Hematopoietic multipotent progenitor cell treated with erythropoietin and hydrocortisone succinate and interleukin-3 and kit ligand, for 17 days (in vitro differentiated cells): ENCODE measurements at places on chromosomes 16 and 17.
A peak's percentile ranks its signal among the peaks of the same experiment; 100 is the strongest.

DNA sequence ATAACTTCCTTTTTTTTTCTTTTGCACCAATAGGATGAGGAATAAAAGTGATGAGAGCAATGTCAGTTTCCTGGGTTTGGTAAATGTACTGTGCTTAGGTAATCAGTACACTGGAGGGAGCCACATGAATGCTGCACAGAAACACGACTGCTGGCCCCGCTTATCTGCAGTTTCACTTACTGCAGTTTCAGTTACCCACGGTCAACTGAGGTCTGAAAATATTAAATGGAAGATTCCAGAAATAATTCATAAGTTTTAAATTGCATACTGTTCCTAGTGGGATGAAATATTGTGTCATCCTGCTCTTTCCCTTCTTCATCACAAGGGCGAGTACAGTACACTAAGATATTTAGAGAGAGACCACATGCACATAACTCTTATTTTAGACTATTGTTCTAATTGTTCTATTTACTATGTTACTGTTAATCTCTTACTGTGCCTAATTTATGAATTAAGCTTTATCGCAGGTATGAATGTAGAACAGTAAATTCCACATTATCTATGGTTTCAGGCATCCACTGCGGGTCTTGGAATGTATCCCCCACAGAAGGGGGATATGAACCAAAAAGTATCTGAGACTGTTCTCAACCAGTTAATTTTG lies 6.4 kb upstream of the LGALS3BP start:
- peak; percentile 11 for DNase-seq

DNA sequence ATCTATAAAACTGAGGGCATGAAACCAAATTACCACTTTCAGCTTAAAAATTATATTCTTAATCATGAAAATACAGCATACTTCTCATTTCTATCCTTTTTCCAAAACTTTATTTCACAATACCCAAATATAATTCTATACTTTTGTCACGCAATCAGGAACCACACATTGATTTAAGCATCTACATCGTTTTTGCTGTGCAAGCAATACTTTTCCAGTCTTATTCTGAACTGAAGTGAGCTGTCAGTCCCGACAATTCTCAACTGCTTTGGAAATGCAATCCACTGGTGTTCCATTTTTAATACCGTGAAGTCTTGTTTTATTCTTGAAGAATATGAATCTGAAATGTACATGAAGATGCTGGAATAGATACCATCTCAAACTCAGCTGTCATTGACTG lies 60.1 kb upstream of the NOL11 start:
- DNase-seq: no peak

DNA sequence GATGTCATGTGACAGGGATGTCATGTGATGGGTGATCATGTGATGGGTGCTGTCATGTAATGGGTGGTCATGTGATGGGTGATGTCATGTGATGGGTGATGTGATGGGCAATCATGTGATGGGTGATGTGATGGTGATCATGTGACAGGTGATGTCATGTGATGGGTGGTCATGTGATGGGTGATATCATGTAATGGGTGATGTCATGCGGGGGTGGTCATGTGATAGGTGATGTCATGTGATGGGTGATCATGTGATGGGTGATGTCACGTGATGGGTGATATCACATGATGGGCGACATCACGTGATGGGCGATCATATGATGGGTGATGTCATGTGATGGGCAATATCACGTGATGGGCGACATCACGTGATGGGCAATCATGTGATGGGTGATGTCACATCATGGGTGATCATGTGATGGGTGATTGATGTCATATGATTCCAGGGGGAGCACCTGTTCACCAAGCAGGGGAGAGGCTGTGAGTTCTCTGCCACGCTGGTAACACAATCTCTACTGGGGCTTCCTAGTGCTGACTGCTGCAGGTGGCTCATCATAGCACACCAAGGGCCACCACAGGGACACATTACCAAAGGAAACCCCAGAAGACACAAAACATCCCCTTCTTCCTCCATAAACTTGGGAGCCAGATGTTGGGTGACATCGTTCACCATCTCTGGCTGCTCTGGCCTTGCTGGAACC lies 16.5 kb downstream of the CD300LB start:
- DNase-seq: peak; percentile 24

- DNase-seq: no peak
These were observed 7.7 kb downstream of the HAPSTR1 start for GRCh38 chr16:9099131-9099625.

- DNase-seq: no peak
These were observed 20.2 kb downstream of the ENPP7 start for GRCh38 chr17:79750650-79751545.

- DNase-seq: no peak
These were observed 11.5 kb upstream of the HAS3 start for GRCh38 chr16:69093974-69094373.

DNA sequence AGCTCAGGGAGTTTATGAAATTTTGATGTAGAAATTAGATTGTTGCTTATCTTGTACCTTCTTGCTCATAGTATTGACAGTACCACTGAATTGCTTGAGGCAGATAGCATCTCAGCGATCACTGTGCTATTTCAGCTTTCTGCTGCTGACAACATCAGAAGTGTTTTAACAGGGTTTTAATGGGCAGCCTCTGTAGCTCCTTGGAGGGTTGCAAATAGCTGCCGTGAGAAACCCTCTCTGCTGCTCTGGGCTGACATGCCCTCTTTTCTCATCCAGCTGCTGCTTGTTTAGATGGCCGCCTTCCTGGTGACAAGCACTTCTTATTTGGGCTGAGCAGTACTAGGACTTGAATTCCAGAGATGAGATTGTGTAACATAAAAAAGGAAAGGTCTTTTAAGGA lies 180.2 kb upstream of the TBX2 start:
- no peak for DNase-seq

DNA sequence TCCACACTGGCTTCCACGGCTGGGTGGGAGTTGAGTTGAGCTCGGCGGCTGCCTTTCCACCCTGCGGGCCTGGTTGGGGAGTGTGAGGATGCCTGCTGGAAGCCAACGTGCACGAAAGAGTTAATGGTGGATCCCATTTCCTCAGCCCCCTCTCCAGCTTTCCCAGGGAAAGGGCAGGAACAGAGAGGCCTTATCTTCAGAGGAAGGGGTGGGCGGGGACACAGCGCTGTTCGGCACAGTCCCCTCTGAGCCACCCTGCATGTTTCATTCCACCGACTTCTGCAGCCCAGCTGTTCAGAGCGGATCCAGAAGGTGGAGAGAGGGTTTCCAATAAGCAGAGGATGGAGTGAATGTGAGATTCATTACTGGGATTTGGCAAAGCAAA lies 295.3 kb downstream of the SEC14L1 start:
- no peak for DNase-seq

DNA sequence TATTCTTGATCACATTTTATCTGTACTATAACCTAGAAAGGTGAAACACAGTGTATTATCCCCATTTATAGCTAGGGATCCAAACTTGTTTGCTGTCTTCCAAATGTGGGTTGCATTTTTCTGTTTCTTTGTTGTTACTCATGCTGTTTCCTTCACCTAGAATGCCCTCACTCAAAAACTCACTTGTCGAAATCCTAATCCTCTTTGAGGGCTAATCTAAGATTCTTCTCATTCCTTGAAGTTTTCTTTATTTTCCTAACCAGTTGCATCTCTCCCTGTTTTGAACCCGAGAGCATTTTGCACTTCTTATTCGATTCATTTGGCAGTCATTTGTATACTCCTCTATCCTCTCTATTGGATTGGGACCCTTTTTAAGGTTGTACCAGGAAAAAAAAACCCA lies 9.6 kb downstream of the CALCOCO2 start:
- no peak for DNase-seq

GRCh38 chr17:74513987-74514631 lies 17.2 kb downstream of the CD300LB start:
- DNase-seq: peak; percentile 37

DNA sequence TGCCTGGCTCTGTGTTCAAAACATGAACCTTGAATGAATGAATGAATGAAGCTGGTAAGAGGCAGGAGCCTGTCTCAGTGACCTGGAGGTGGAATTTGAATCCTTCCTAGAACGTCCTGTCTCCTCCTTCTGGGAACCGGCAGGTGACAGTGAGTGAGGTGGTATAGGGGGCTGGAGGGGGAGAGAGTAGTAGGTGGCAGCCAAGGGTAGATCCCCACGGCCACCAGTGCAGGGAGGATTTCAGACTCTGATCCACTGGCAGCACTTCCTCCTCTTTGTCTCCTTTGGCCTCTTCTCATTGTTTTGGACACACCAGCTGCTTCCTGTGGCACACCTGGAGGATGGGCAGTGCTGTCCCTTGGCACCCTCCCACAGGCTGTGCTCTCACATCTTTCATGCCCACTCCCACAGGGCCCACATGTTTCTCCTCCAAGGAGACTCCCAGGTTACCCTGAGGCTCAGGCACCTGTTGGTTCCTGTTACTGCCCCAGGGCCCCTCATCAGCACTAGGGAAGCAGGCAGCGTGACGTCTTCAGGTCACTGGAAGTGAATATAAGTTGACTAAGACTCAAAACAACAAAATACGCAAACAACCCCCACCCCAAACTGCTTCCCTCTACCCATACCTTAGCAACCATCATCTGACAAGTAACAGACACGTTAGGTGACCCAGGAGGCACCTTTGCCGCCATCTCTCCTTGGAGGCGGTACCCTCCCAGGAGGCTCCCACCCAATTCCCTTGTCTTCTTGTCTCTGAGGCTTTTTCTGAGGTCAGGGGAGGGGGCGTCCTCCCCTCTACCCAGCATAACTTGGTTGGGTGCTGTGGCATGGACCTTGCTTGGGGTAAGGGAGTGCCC lies 84.6 kb downstream of the N4BP1 start:
- DNase-seq: no peak

DNA sequence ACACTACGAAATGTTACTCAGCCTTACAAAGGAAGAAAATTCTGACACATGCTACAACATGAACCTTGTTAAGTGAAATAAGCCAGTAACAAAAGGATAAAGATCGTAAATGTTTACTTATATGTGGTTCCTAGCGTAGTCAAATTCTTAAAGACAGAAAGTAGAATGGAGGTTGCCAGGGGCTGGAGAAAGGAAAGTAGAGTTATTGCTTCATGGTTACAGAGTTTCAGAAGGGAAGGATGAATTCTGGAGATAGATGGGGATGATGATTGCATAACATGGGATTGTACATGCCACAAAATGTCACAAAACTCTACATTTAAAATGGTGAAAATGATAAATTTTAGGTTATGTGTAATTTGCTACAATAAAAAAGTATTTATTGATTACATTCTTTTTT lies 103.8 kb downstream of the CHD9NB start:
- no peak for DNase-seq

DNA sequence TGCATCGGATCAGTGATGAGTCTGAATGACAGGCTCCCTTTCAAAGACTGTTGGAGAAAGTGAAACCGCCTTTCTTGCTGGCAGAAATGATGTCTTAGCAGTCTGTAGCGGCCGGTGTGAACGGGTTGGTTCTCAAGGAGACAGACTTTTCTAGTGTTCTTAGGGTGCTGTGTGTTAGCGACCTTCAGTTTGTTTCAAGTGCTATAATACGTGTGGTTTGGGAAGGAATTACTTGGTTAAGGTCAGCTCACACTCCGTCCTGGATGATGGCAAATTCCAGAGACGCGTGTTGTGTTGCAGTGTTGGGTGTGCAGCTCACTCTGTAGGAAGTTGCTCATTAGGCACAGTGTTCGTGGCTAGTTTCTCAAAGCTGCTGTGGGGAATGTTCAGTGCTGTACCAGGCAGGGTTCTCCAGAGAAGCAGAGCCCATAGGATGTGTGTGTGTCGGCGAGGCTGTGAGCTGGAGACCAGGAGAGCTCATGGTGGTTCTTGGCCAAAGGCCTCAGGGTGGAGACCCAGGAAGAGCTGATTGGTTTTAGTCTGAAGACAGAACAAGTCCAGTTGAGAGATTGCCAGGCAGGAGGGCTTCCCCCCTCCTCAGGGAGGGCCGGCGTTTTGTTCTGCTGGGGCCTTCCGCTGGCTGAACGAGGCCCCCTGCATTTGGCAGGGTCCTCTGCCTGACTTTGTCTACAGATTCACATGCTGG lies 37.6 kb downstream of the ZNF750 start:
- DNase-seq: no peak

DNA sequence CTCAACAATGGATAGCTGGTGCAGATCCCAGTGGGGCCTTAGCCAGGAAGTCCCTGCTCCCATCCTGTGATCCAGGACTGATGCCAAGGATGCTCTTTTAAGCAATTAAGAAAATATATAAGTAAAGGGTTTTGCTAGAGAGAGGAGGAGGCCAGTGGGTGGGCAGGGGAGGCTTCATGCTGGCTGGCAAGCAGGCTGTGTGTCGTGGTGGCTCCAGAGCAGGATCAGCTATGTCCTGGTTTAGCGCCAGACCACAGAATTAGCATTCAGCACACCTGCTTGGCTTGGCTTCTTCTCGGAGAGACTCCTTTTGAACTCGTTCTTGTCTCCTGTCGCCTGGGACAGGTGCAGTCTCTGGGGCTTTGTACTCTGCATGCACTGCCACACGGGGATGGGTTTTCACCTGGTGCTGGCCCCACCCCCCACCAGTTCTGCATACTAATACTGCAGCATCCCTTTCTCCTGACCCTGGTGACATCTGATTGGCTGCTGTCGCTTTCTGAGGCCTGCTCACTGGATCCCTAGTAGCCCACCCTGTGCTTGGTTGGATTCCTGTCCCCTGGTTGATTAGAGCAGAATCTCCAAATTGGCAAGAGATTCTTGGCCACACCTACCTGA lies 66.1 kb downstream of the PLD6 start:
- DNase-seq: no peak

- DNase-seq: no peak
These were observed 43.9 kb downstream of the CCT6B start for GRCh38 chr17:34917381-34917780.

DNA sequence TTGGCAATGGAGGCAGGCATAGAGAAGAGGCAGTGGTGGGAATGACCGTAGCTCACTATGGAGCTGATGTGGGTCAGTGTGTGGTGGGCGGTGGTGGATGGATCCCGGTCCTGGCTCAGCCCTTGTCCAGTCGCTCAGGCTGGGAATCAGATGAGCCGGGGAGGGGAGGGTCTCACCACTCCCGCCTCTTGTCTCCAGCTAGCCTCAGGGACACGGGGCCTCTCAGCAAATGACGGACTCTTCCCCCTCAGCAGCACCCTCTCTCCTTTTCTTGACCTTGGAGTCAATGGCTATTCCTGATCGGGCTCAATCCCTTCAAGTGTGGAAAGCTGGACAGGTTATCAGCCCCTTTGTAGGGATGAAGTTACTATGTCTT lies 208.5 kb downstream of the NTN1 start:
- DNase-seq: no peak

- DNase-seq: no peak
These were observed 1.8 kb downstream of the ODF4 start for GRCh38 chr17:8341456-8341855.
